Esophagus (tissue), 2 donors: ENCODE measurements at places on chromosomes 7 and 10. TPM values are rescaled to one million over a fixed set of nuclear protein-coding genes. Genes with fewer than 3 reads are reported as not detected.

The WEE2 gene
- not detected for polyA plus RNA-seq

The SYT15B gene
- 0.67 TPM for polyA plus RNA-seq

The HEPACAM2 gene
- polyA plus RNA-seq, result not detected

The TMEM178B gene
- 0.21 TPM for polyA plus RNA-seq
